ENCODE measurements at places on chromosomes 4 and X.

GRCh38 chr4:95949808-95950207, 109.9 kb downstream of the PDHA2 start:
- no peak for DNase-seq

DNA sequence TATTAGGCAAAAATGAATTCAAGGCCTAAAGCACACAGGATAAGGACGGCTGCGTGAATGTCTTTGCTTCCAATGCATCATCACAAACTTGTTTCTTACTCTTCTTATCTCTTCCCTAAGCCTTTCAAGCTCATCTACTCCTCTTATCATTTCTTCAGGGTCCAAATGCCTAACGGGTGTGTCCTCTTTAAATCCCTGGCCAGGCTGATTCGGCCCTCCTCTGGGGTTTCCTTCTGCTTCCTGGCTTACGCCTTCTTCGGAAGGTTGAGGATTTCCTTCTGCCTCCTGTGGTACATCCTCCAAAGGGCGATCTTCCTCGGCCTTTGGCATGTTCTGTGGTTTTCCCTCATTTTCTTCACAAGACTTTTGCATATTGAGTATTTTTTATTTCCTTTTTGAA, 1.3 kb downstream of the TCEAL8 start:
- no peak for DNase-seq

GRCh38 chr4:6478546-6479220, 6.3 kb upstream of the PPP2R2C start:
- DNase-seq, result no peak

- DNase-seq, result no peak
These were observed 5.4 kb downstream of the WDR1 start for GRCh38 chr4:10111067-10111801.

- DNase-seq, result no peak
These were observed 61.6 kb downstream of the SEC24D start for GRCh38 chr4:118774321-118774720.

GRCh38 chrX:52507331-52507730, 9.5 kb downstream of the XAGE1B start:
- no peak for DNase-seq

DNA sequence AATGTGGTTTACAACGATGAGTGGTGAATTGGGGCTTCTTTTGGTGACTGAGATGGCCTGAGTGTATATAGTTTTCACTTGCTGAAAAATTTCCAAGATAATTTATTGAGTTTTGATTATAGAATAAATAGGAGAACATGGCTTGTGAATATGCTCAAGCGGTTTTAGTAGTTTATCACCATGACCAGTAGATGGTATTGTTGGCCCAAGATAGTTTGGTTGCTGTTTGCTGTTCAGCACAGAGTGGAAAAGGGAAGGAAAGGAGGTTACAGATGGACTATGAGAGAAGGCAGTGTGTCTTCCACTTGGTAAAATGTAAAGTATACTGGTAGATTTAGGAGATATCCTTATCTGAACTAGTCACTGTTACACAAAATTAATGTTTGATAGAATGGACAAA, 55.8 kb upstream of the POU4F2 start:
- no peak for DNase-seq

DNA sequence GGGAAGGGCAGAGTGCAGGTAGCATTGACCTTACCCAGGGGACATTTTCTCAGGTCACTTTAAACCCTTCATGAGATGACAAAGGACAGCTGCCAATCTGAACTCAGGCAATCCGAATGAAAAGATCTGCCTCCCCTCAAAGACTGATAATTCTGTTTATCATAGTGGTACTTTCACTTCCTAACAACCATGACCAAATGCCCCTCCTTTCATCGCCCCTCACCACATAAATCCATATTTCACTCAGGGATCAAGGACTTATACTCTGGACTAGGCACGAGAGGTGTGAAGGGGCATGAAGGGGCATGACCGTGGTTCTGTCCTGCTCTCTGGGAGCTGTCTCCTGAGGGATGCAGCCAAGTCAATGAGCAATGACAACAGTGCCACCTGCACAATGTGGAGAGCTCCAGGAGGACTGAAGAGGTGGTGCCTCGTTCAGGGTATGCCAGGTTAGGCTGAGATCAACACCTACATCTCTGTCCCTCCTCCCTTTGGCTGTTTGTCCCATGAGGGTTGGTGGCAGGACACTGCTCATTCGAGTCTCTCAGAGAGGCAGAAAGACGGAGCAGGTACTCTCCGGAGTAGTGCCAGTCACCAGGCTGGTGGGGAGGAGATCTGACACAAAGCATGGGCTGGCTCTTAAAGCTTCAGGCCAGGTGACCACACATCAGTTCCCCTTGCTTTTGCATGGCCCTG, 12.5 kb downstream of the HS3ST1 start:
- no peak for DNase-seq

DNA sequence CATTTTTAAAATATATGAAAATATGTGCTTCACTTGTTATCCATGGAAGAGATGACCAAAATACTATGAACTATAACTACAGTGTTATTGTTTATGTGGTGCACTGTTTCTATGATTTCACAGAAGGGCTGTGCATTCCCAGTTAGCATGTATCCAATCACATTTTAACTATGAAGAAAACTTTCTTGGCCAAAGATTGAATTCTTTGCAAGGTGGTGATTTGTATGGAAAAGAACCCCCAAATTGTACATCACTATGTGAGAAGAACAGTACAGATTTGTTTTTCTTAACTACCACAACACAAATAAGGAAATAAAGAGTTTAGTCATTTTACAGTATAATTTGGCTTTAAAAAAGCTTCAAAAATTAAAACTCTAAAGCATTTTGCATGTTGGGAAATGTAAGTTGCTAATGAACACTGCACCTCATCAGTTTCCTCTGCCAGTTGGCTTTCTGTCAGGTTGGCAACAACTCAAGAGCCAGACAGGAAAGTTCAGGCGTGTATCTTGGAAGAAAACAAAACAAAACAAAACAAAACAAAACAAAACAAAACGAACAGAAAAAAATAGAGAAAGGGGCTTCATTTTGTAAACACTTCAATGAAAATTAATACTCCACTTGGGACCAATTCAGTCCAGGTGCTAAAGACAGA, 237.0 kb downstream of the SCFD2 start:
- no peak for DNase-seq

- DNase-seq, result no peak
These were observed 16.9 kb downstream of the SYNPO2 start for GRCh38 chr4:118905566-118905965.

DNA sequence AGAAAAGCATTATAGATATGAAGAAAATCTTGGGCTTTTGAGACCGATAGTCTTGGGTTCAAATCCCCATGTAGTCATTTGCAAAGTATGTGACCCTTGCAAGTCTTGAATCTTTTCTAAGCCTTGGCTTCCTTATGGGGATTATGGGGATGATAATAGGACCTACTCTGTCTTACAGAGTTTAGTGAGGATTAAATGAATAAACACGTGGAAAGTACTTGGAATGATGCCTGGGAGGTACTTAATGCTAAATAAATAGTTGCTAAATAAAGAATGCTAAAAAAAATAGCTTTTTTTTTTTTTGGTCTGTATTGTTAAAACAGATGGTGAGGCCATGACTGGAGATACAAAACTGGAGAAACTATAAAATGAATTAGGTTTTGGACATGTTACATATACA, 292.7 kb downstream of the GPAT3 start:
- no peak for DNase-seq

DNA sequence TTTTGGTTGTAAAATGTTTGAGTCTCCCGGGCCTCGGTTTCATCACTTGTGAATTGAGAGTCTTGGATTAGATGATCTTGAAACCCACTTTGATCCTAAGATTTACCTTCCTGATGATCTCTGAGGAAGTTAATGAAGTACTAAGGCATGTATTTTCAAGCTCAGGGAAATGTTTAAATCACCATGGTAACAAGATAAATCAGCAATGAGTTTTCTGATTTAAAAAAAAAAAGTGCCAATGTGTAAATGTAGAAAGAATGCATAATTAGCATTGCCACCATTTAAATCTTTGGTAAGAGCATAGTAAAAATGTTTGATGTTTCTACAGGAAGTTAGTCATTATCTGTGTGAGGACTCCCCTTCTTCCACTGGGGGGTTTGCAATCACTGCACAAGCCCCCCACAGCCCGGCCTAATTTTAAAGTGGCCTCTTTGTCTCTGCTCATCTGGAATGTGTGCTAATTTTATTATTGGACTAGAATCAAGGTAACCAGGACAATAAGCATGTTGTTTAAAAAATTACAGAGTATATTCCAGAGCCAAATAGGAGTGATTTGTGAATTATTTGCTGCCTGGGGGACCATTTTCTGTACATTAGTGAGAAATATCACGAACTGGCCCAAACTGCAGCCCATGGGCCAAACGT, 93.6 kb downstream of the SLC34A2 start:
- DNase-seq, result no peak

DNA sequence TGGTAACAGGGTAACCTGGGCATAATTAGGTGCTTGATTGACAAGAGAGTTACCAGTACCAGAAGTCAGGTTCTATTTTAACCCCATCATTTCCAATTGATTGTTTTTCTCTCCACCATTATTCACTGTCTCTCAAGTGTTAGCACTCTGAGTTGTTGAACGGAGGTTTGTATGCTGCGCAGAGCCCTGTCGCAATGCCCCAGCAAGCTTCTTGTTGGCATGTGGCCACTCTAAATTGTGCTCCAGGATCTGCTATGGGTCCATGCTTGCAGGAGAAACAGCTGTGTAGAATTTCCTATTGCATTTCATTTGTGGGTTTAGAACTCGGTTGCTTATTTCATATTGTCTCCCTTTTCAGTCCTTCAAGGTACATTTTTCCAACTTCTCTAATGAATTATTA, 98.2 kb downstream of the KLHL8 start:
- DNase-seq, result no peak
